Kidney epithelial cell (primary cell): ENCODE measurements at places on chromosomes 13 and 19. TPM values are rescaled to one million over a fixed set of nuclear protein-coding genes. Genes with fewer than 3 reads are reported as not detected.
A peak's percentile ranks its signal among the peaks of the same experiment; 100 is the strongest.

GRCh38 chr19:28887920-28888618, 324.9 kb downstream of the UQCRFS1 start:
- no peak for DNase-seq

- DNase-seq: no peak
Measured at GRCh38 chr13:71621174-71622124, 245.6 kb downstream of the DACH1 start.

GRCh38 chr19:36054733-36055686, at the start of gene WDR62:
TSS of gene WDR62 (plus strand) at chr19:36054897. CDS start at chr19:36054972, 75 bp downstream.
- DNase-seq: peak; percentile 54

DNA sequence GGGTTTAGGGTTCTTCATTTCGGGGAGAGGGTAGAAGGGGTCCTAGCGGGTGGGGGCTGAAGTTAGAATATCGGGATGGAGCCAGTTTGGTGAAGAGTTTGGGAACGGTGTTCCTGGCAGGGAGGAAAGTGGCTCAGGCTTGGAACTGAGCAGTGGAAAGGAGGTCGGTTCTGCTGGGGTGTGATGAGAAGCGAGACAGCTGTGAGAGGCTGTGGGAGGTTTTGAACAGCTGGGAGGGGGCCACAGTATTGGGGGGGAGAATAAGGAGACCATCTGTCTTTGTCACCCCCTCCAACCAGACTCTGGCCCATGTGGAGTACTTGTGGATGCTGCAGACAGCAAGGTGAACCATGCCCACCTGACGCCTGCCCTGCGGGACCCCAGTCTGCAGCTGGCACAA, 1.0 kb upstream of the TM6SF2 start:
- no peak for DNase-seq

GRCh38 chr19:45693106-45693788, 781 bp downstream of the QPCTL start:
- DNase-seq: no peak

- no peak for DNase-seq
Measured at GRCh38 chr19:3041761-3042620, 12.9 kb upstream of the TLE2 start.

GRCh38 chr19:30688696-30689095, 316.5 kb downstream of the ZNF536 start:
- DNase-seq: no peak

- no peak for DNase-seq
Measured at GRCh38 chr13:34993470-34993869, 51.4 kb downstream of the NBEA start.

GRCh38 chr19:50377051-50377461, 799 bp downstream of the NR1H2 start:
- no peak for DNase-seq

- DNase-seq: no peak
Measured at GRCh38 chr19:42683917-42684513, 56.3 kb downstream of the PSG3 start.

DNA sequence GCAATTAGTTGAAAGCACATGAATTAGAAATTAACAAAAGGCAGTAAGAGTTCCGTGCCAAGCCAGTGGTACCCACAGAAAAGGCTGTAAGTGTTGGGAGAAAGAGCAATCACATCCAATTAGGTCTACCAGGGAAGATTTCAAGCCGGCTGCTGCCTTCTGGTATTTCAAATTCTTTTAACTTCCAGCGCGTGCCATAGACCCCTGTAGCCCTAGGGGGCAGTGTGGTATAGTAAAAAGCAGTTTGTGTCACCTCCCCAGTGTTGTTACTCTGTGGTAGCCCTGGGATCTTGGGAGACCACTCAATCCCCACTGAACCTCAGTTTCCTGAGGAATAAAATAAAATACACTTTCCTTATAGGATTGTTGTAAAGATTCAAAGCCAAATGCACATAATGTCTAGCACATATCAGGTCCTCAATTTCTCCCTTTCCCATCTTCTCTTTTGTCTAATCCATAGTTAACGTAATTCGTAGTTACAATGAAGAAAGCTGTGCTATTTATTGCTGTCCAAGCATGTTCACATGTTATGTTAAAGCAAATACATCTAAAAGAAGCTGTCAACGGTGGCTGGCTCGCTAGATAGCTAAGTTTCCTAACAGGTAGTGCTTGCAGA, 230.2 kb downstream of the TDRD3 start:
- no peak for DNase-seq

- peak; percentile 37 for DNase-seq
Measured at GRCh38 chr19:38543807-38544568, 73.8 kb downstream of the MAP4K1 start.

DNA sequence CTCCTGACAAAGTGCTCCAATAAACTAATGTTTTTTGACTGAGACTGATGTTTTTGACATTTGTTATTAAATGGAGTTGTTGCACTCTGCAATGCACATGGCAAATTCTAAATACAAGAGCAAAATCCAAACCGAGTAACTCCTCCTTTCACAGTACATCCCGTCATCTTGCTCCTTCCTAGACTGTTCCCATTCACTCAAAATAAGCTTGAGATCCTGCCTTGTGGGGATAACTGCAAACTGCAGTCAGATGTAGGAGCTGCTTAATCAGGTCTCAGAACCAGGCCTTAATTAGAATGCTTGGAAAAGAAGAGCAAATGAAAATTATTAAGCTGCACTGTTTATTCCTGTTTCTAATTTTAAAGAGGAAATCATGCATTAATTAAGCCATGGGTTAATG, 134.8 kb upstream of the SPRY2 start:
- no peak for DNase-seq

DNA sequence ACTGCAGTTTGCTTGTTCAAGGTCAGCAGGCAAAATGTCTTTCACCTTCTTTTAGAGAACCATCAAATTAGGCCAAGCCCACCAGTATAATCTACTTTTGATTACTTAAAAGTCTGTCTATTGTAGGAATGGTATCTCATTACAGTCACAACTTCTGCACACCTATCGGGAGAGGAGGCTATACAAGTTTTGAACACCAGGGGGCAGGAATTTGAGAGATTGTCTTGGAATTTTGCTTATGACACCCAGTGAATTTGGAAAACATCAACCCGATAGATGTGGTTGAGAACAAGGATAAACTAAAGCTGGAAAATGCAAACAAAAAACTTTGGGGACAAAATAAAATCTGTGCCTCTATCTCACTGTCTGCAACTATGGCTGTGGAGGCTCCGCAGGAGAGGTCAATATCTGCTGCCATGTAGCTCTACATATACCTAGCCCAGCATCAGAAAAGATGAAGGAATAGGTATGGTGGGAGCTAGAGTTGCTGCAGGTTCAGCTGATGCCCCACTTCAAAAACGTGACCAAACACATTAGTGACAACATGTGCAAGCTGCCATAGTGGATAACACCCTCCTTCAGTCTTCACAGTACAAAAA, 1299.2 kb upstream of the SPRY2 start:
- DNase-seq: no peak

DNA sequence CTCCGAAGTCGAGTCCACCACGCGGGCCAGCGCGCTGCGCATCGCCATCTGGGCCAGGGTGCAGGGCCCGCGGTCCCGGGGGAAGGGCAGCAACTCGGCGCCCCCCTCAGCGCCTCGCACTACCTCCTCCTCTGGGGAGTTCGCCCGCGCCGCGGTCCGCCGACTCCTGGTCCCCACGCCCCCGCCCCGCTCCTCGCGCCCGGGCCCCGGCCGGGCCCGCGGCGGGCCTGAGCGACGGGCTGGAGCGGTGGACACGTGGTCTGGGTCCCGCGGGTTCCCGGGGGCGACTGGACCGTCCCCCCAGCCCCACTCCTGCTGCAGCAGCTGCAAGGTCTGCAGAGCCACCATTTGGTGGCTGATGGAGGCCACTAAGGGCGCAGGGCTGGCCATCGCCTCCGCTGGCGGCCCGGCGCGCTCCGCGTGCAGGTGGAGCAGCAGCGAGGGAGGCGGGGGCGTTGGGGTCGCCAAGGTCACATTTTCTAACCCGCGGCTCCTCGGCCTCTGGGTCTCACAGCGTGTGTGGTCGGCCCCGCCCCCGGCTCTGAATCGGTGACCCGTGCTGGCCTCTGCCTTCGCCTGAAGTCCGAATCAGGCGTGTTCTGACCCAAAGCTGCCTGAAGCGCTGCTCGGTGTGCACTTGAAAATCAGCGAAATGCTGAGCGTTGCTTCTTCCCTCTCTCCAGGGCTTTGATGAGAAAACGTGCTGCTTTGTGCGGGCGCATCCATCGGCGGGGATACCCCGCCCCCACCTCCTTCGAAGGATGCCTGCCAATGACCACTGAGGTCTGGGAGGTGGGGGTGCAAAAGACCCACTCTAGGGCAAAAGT, at the start of gene DLEU7:
Gene DLEU7 (minus strand): TSS at position 436 of the 827 bp plus-strand sequence. CDS start 46 bp downstream, at position 390.
- no peak for DNase-seq

DNA sequence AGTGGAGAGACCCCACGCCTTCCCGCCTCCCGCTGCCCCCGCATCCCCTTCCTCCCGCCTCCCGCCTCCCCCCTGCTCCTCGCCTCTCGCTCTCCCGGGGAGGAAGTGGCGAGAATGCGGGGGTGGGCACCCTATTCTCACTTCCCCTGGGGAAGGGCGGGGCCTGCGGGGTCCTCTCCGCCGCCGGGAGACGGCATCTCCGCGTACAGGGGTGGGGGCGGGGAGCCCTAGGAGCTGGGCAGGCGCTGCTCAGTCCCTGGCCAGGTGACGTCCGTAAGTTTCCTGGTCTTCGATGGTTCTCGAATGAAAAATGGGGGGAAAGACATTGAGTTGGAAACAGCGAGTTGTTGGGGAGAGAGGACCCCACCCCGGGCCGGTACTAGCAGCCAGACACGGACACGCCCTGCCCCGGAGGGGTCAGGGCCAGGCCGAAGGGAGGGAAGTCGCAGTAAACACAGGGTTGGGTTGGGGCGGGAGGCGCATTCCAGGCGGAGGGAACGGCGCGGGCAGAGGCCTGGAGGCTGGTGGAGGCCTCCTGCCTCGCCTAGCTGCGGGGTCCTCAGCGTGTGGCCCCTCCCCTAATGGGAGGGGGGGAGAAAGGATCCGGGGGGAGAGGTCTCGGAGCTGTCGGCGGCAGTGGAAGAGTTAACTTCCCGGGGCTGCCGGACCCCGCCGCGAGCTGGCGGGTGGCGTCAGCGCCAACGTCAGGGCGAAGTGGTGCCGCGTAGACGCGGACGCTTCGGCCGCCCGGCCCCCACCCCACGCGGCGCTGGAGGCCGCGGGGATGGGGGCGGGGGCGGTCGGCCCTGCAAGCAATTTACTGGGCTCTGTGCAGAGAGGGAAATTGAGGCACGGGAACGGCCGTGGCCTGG, 10.4 kb upstream of the JUND start:
- no peak for DNase-seq

DNA sequence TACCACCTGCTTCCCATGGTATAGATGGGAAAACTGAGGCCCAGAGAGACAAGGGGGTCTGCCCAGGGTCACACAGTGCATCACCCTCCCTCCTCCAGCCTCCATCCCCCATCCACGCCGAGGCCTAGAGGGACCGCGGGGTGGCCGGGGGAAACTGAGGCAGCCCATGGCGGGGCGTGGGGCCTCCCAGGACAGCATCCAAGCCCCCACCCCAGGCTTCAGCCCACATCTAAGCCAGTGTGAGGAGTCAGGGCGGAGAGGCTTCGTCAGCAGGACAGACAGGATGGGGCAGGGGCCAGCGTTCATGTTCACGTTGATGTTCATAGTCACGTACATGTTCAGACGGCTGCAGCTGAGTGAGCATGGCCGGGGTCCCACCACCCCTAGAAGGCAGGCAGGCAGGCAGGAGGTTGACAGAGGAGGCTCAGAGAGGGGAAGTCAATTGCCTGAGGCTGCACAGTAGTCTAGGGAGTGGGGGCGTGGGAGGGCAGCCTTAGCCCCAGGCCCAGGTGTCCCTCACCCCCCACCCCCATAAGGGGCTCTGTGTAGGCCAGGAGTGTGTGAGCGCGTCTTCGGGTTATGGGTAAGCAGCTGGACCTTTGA, 23.3 kb downstream of the SMIM24 start:
- DNase-seq: no peak

DNA sequence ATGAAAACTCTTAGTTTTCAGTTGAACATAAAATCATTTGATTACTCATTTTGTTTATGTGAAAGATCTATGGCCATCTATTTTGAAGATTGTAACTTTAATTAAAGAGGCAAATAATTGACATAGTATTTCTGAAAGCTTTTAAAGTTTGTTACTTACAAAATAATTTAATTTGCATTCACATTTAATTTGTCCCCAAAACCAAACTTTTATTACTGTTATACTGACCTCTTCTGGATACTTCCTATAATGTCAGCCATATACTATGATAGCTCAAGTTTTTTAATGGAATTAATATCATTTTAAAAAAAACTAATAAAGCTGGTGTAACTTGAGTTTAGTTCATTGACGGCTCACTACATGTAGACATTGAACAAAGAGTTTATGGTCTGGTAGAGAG, 4.9 kb upstream of the SGCG start:
- DNase-seq: no peak

PRR20B gene
- total RNA-seq: not detected in 2 replicates

OR4F17 gene
- total RNA-seq: not detected in 2 replicates

TMEM272 gene
- not detected in 2 replicates for total RNA-seq

PSG2 gene
- not detected in 2 replicates for total RNA-seq
